ENCODE measurements at places on chromosomes 3 and 15. TPM values are rescaled to one million over a fixed set of nuclear protein-coding genes. Genes with fewer than 3 reads are reported as not detected.

Gene COL8A1
- total RNA-seq: 0.12 TPM

Gene ZPLD1
- total RNA-seq: not detected

DNA sequence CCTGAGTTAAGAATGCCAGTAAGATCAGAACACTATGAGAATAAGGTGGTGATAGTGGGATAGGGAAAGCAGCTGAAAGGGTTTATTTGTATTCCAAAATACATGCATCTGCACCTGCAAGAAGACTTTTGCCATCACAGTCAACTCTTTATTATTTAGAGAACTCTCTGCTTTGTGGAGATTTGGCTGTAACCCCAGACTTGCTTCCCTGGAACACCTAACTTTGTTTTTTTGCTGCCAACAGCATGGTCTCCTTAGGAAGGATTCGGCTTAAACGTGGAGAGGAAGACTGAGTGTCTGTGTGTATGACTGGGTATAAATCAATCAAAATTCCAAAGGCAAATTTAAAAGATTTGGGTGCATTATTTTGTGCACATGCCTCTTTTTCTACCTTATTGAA lies 21.6 kb upstream of the SLITRK3 start:
- H3K27me3 ChIP-seq: no peaks in the 10 kb centered on the region
- no peak overlapping the region for H3K4me3 ChIP-seq
- no peak overlapping the region for H3K27ac ChIP-seq
- no peak for DNase-seq

DNA sequence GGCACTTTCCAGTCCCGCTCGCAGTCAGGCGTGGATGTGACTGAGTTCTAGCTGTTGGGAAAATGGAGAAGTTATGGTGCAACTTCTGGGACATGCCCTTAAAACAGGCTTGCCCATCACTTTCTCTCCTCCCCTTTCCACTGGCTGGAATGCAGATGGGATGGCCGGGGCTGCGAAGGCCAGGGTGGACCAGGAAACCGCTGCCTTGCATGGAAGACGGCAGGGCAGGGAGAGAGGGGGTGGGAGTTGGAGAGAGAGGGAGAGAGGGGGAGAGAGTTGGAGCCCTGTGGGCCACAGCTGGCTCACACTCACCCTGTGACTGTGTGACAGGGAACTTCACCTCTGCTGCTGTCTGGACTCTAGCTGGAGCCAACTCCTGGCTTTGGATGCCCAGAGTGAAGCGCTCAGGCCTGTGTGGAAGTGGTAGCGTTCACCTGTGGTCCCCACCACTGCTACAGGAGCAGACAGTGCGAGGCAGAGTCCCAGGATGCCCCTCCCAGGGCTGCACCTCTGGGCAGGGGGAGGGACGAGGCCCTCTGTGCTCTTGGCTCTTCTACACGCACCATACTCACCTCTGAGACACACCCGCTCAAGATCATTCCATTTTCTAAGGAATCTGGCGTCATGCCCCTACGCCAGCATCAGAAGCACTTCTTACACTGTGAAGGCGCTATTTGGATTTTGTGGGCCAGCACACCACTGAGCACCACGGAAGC lies 36.6 kb downstream of the KLHL25 start:
- H3K4me1 ChIP-seq: no peaks in the 10 kb centered on the region
- H3K27ac ChIP-seq: no peak overlapping the region
- no peaks in the 10 kb centered on the region for H3K27me3 ChIP-seq
- H3K36me3 ChIP-seq: no peaks in the 10 kb centered on the region
- no peak overlapping the region for H3K4me3 ChIP-seq

Data from B cell (primary cell).